Stimulated activated CD8-positive, alpha-beta memory T cell treated with anti-CD3 and anti-CD28 coated beads, Interleukin-2, amount 100 ng/mL, for 48 hours (primary cell): ENCODE measurements at places on chromosomes 1 and 21.

GRCh38 chr1:64516301-64516700 is 46.4 kb downstream of the CACHD1 start:
- DNase-seq = no peak

DNA sequence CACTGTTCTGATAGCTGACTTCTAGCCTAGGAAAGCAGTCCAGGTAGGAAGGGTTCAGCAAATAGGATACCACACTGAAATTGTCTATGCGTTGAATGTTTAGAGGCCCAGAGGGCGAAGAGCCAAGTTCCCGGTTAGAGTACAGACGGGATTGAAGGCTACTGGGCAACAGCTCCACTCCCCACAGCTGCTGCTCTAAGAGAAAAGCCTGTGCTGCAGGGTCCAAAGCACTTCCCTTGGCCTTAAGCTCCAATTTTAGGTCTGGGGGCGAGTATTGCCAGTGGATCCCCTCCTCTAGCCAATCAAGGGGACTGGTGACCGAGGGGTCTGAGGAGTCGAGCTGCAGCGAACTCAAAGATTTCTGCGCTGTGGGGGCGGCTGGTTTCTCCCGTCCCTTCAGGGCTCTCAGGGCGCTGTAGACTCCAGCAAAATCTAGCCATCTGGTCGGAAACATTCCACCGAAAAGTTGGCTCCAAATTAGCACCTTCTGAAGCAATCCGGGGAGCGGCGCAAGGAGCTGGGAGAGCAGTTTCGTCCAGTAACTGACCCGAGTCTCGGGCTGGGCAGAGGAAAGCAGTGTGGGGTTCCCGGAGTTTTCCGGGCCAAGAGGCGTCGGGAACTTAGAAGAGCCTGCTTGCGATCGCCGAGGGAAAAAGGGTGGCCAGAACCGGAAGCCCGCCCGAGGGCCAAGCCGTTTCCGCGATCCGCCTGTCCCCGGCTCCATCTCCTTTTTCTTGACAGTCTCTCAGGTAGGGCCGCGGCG is 748 bp downstream of the PPP1R15B start:
- no peak for DNase-seq

- peak; percentile 39 for DNase-seq
These were observed 31.1 kb downstream of the EDARADD start for GRCh38 chr1:236425031-236425663.

- DNase-seq = peak; percentile 45
These were observed 9.2 kb downstream of the IKBKE start for GRCh38 chr1:206479183-206480125.

- no peak for DNase-seq
These were observed 24.8 kb upstream of the RGS18 start for GRCh38 chr1:192133350-192133926.

DNA sequence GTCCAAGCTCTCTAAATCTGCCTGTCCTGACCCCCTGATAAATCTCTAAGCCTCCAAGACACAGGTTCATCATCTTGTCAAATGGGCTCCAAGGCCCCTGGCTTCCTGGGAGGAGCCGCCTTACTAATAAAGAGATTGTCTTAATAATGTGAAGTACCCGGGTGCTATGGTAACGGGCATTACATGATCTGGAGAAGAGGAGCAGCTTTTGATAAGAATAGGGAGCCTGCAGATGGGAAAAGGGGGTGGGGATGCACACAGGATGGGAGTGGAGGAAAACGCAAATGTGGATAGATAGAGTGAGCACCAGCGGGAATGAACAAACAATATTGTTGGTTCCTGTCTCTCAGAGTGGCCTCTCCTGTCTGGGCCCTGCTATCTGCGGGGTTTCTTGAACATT is 11.9 kb upstream of the RXRG start:
- DNase-seq = no peak

DNA sequence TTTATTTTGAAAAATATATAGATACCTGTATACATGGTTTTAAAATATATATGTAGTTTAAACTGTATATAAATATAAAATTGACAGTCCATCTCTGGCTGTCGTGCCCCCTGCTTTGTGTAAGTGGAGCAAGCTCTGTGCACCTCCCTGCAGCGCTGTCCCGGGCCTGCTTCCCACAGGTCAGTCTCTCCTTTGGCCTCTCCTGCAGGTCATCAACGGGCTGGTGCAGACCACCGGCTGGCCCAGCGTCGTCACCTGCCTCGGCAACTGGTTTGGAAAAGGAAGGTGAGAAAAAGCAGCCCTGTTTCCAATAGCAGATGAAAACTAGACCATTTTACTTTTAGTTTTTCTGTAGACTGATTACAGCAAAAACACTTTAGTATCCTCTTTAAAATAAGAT is 28.5 kb downstream of the SLC37A1 start:
- DNase-seq = no peak

- no peak for DNase-seq
These were observed 57.0 kb upstream of the CACYBP start for GRCh38 chr1:174942547-174943255.

- DNase-seq = no peak
These were observed 783 bp upstream of the AGL start for GRCh38 chr1:99849413-99849743.

- no peak for DNase-seq
These were observed 354.0 kb upstream of the RGS18 start for GRCh38 chr1:191804311-191804710.

GRCh38 chr1:225354906-225355305 is 72.9 kb downstream of the LBR start:
- DNase-seq = no peak

- no peak for DNase-seq
These were observed 154.9 kb downstream of the RERE start for GRCh38 chr1:8662380-8663072.

DNA sequence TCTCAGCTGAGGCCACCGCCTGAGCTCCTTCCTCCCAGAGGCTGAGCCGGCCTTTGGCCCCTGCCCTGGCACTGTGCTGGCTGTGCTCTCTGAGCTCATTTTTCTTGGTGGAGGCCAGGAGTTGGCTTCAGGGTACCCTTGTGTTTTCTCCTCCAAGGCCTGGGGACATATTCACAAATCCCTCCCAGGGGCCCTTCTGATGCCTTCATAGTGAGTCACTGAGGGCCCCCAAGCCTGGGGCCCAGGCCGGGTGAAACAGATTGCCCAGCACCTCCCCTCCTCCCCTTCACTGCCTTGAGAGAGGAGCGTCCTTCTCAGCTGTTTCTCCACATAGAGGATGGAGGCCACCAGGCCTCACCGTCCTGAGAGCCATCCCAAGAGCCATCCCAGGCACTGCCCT is 105.8 kb downstream of the SIK1 start:
- no peak for DNase-seq

GRCh38 chr1:231390071-231390470 is 32.0 kb downstream of the EGLN1 start:
- DNase-seq = no peak

GRCh38 chr1:63969441-63969901 is 195.7 kb downstream of the ROR1 start:
- no peak for DNase-seq

- DNase-seq = no peak
These were observed at the start of gene MINDY1 for GRCh38 chr1:151006327-151007052. Gene MINDY1 (minus strand): TSS chr1:151006902. CDS start chr1:151002617, 4,285 bp downstream.

DNA sequence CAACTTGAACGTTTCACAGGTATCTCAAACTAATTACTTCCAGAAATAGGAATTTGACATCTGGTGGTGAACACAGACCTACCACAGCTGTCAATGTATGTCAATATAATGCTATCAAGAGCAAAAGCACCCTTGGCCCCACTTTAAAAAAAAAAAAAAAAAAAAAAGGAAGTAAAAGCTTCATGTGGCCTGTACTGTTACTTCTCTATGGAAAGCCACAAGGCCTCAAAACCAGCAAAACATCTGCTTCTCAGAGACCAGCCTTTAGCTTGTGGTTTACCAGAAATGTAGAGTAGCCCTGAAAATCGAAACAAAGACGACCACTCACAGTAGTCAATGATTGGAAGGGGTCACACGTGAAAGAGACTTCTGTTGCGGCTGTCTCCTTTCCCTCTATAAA is 109.6 kb downstream of the SLC45A1 start:
- DNase-seq = no peak

DNA sequence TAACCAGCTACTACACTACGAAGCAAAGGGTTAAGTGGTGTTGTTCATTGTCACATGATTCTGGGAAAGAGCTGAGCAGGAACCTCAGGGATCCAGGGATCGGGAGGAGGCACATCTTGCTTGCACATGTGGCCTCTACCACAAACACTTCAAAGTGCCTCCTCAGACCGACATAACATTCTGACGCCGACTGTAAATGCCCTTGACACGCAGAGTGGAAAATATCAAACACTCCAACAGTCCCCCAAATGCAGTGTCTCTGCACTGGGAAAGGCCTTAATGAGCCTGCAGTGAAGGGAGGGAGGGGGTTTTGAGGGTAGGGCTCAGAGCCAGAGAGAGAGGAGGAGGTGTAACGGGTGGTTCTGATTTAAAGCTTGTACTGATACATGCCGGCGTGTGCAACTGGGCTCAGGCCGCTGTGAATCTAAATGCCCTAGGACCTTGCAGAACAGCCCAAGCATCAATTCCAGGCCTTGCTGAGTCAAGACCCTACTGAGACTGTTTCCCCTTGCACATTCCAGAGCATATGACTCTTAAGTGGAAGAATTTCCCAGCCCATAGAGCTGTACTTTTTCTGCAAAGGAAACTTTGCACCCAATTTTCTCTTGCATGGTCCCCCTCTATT is 163.7 kb downstream of the NTMT2 start:
- no peak for DNase-seq

DNA sequence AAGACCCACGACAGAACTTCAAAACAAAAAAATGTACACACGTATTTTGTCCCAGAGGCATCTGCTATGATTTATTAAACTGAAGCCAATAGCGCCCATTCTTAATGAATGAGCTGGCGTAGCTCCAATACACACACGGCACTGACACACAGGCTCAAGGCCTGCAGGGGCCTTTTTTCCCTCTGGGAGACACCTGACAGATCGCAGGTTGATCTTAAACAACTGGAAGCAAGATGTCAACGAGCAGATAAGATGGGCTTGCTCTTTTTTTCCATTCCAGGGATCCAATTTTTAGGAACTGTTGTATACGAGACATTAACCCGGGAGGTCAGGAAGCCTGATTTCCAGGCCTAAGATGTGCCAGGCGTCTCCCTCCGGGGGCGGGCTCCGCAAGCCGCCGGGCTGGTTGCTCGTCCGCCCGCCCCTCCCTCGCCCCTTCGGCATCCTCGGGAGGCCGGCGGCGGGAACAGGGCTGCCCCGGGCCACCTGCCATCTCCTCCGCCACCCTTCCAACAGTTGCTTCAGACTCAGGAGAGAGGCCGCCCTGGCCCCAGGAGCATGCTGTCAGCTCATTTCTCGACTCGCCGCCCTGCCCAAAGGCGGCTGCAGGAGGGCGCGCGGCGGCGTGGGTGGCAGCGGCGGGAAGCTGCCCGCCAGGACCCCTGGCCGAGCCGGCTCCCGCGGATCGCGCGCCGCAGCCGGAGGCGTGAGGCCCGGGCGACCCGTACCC is 735 bp downstream of the TTC13 start:
- DNase-seq = peak; percentile 13

- no peak for DNase-seq
These were observed 3.4 kb upstream of the UBE2U start for GRCh38 chr1:64200064-64200463.

- no peak for DNase-seq
These were observed 265.2 kb downstream of the ADGRL2 start for GRCh38 chr1:82065916-82066315.

GRCh38 chr1:234980291-234980644 is 148.4 kb downstream of the TOMM20 start:
- no peak for DNase-seq

DNA sequence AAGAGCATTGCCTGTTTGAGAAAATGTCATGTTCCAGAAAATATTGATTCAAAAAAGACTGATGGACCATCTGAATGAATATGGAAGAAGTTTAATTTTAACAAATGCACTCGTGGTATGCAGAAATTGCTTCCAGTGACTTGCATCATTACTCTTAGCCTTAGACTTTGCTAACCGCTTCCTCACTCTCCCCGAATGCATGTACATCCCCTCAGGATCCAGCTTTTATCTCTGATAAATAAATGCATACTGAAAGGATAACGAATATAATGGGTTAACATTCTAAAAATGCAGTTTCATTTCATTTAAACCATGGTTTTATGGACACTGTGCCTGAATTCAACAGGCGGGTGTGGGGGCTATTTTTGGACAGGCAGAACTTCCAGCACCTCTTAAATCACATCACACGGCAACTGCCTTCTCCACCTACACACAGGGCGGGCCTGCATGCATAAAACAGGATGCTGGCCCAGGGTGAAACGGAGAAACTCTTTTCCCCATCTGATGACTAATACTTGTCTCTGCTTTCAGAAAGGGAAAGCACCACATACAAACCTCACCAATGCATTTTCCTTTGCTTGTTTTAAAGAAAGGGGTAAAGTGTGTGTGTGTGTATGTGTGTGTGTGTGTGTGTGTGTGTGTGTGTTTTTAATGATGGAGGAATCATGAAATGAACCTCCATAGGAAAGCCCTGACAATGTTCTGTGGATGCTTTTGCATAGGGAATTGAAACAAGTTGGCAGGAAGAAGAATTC is 48.7 kb downstream of the SPAG17 start:
- peak; percentile 5 for DNase-seq

GRCh38 chr1:108816049-108816893 is 40.6 kb downstream of the AKNAD1 start:
- no peak for DNase-seq
